ENCODE measurements at places on chromosomes 2 and 18.

DNA sequence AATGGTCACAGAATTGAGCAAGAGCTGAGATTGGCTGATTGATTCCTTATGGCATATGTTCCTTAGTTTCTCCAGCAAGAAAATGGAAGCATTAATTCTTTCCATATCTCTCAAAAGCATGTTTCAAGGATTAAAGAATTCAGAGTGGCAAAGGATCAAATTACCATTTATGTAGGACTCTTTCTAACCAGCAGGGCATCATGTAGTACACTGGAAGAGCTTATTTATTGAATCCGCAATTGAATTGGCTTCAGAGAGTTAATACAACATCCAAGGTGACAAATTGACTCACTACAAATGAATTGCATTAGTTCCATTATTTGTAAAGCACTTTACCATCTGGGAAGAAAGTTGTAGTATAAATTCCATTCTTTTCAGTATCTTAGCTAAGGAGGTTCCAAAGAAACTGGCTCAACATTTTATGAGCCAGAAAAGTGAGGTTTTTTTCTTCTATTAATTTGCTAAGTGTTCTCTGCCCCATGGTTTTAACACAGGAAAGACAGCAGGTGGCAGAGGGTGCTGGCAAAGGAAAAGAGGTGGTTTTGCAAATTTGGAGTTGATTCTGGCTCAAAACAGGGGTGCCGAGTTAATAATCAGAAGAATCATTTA is 409.9 kb downstream of the MTX2 start:
- no peak for DNase-seq

DNA sequence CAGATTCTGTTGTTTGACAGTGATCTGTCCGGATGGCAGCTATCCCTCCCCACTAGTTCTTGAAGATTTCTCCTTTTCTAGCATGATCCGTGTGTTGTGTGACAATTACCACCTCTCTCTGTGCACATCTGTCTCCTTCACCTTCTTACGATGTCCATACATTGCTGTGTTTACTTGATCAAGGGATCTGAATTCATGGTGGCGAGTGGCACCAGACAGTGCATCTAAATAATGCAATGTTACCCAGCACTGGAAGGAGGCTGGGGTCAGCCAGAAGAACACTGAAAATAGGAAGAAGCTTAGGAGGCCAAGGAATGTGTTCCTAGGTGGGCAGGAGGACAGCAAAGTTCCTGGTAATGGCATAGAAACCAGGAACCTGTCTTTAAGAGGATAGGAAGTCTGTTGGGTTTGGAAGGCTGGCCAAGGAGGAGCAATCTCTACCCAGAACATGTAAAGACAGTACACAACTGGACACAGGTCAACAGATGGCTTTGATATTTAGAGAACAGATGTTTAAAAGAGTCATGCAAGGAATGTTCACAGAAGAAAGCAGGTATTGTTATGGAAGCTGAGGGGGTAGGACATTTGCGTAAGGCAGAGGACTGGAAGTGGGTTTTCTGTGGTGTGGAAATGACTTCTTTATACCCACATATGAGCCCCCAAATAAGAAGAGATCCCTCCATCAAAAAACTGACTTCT is 126.4 kb downstream of the HRH4 start:
- no peak for DNase-seq

DNA sequence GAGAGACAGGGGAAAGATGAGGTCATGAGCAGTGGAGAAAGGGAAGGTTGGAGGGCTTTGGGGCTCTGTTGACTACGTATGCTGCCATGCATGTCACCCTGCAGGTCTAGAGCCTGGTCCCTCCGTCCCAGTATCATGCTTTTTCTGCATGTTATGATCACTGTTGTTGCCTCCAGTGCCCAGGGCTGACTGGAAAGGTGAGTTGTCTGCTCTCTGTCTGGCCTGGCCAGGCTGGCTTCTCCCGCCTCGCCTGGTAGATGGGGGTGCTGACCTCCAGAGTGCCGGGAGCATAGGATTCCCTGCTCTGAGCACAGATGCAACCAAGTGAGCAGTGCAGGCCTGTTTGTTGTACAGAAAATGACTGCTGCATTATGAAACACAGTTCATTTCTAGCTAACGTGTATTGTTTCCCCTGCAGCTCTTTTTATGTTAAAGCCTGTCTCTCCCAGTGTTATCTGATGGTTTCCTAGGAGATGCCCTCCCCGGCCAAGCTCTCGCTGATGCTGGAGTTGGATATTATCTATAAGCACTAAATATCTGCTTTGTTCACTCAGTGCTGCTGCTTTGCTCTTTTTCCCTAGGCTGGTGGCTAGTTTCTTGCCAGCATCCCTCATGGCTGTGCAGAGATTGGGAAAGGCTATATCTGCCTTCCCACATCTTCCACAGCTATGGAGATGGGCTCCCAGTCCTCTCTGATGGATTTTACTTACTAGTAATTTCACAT is 158.2 kb downstream of the TDRD15 start:
- DNase-seq, result no peak

DNA sequence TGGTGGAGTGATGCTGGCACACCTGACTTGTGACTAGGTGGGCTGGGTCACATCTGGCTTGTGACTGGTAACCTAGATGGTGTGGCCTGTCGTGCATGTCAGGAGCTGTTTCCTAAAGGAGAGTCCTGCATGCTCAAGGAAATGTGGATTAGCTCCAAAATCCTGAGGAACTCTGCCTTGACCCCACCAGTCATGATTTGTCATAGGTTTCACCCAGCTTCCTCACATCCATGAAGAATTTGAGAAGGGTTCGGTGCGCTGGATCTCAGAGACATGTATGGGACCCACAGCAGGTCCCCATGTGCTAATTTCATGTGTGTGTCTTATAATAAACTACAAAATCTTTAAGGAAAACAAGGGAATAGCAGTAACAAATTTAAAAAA is 107.2 kb downstream of the COL6A3 start:
- no peak for DNase-seq

GRCh38 chr2:164705412-164706167 is 84.3 kb upstream of the GRB14 start:
- DNase-seq, result no peak

- DNase-seq, result no peak
Observed at GRCh38 chr2:170155022-170155722, 22.8 kb upstream of the MYO3B start.

DNA sequence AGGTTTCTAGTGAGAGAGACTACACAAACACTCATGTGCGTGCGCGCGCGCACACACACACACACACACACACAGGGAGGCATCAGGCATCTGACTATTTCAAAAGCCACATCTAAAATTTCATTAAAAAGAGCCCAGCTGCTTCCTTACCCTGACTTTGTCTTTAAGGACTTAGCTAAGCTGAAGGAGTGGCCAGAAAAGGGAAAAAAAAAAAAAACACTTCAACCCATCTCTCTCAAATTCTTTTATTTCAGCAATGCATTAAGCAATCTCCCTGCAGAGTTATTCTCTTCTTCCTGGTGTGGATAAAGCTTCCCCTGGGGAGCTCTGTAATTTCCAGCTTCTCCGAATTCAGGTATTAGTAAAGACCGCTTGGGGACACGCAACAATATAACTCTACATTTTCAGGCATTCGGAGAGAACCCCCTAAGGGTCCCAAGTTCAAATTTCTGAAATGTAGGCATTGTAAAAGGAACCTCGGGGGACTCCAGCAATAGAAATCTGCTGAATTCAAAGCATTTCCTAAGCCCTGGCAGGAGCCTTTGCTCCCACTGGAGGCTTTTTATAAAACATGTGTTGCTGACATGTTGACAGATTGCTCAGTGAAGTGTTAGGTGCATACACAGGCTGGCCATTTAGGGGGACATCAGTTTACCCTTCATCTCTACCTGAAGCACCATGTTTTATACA is 67.0 kb downstream of the ZNF521 start:
- DNase-seq, result no peak

- no peak for DNase-seq
Observed at GRCh38 chr2:9842487-9843228, 616 bp upstream of the TAF1B start.

GRCh38 chr2:72236445-72237067 is 88.9 kb upstream of the CYP26B1 start:
- DNase-seq, result no peak

GRCh38 chr2:100894105-100894795 is 74.3 kb downstream of the NPAS2 start:
- DNase-seq, result no peak

DNA sequence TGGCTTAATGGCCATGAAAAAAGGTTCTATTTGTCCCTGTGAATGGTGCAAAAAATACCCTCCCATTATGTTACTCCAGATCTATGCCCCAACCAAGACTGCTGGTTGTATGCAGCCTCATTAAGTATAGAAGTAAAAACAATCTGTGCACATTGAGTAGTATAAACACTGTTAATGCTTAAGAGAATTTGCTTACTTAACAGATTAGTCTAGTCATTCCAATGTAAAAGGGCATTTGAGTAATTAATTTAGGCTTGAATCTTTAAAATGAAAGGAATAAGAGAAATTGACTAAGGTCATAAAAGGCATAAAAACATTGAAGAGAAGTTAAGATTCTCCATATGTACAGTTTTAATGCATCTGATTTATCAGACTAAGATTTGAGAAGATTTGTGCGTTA is 51.2 kb downstream of the FAM124B start:
- no peak for DNase-seq

- DNase-seq, result no peak
Observed at GRCh38 chr2:112709703-112710102, 11.1 kb upstream of the NT5DC4 start.

DNA sequence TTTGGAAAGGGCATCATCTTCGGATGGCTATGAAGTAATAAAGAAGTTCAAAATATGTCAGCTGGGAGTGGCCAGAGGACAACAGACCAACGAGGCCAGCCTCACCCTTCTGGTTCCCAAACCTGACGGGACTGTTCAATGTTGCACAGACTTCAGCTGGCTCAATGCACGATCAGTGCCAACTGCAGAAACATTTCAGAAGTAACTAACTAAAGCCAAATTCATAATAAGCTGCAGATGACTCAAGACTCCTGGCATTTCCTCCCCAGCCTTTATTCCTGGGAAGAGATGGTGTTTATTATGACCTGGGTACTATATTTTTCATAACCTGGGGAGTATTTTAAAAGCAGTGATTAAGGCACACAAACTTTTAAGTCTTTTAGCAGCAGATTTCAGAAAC is 3.8 kb upstream of the ATP6V1C2 start:
- no peak for DNase-seq

DNA sequence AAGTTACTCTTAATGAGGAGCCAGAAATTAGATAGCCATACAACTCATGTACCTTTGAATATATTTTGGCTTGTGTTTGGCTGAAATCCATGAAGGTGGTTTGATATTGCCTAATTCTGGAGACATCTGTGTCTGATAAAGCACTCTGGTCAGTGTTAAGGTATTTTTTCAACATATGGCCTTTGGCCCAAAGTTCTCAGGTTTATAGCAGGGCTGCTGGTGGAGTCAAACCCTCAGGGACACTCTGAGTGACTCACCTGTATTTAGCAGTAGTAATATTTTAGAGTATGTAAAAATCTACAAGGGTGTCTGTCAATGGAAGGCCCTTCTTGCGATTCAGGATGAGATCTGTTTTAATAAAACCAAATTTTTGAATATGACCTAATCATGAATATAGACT is 666.5 kb downstream of the SLC4A3 start:
- no peak for DNase-seq
